LoVo (cell line): ENCODE measurements at places on chromosomes 3 and 15.

DNA sequence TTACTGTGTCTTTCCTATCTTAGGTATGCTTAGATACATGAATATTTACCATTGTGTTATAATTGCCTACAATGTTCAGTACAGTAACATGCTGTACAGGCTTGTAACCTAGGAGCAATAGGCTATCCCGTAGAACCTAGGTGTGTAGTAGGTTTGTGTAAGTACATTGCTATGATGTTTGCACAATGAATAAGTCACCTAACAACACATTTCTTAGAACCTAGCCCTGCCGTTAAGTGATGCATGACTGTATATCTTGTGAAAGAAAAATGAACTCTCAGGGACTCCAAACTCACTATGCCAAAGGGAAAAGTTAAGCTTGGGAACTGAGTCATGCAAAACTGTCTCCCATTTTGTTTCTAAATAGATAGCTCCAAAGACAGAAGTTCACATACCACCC, 91.5 kb upstream of the ACP3 start:
- DNase-seq, result peak; percentile 5

GRCh38 chr15:74504836-74505235, 36.2 kb upstream of the ARID3B start:
- no peak for DNase-seq

DNA sequence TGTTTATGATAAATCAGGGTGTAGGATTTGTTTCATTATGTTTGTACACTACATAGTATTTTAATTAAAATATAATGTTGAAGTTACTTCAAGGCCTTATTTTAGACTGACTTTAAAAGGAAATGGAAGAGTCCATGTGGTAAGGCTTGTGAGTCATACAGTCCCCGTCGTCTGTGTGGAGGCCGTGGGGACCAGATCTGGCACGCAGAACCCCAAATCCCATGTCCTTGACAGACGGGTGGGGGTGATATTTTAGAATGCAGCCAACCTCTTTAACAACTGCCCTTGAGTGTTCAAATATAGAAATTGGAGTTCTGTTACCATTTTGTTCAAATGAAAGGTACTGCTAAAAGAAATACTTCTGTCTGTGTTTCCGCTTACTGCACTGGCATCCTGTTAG, 35.8 kb downstream of the ABHD17C start:
- DNase-seq, result no peak

DNA sequence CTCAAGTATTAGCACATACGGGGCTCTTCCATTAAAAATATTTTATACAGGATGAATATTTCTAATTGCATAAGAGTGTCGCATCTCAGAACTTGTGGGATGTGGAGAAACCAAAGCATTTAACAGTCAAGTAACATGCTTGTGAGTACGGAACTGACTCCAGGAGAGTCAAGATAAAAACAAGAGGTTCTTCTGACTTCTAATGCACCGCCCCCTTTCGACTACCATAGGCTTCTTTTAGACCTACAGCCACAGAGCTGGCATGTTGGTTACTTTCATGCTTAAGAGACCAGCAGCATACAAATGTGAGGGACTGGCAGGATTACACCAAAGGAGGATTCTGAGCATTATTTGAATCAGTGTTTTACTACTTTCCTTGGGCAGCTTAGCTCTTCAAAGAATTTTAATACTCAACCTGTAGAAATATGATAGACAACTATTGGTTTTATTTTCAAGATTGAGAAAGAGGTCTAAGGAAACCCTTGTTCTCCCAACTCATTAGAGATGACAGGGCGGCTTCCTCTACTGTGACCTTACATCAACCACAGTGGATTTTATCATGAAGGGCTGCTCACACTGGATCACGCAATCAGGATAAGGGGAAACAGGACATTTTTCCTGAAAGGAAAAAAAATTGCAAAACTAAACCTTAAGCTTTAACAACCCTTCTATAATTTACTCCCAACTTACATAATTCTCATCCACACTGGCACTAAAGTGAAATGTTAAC, 14.0 kb downstream of the ETV5 start:
- DNase-seq, result no peak

- DNase-seq, result no peak
These were observed 185.9 kb downstream of the MEX3B start for GRCh38 chr15:81859737-81860516.

- no peak for DNase-seq
These were observed 28.6 kb downstream of the STARD9 start for GRCh38 chr15:42603978-42604377.

DNA sequence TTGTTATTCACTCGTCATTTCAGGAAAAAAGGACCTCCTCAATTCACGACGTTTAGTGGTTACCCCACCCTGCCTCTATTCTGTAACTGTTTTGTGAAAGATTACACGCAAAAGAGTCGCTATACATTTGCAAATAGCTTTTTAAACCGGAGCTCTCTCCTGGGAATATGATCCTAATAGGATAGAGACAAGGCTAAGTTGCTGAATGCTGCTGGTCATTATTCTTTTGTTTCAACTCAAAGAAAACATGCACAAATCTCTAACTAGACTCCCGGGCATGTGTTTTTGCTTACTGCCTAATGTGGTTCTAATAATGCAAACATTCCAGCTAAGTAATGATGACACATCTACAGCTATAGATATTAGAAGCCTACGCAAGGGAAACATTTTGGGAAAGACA, 214.6 kb upstream of the MDFIC2 start:
- no peak for DNase-seq

DNA sequence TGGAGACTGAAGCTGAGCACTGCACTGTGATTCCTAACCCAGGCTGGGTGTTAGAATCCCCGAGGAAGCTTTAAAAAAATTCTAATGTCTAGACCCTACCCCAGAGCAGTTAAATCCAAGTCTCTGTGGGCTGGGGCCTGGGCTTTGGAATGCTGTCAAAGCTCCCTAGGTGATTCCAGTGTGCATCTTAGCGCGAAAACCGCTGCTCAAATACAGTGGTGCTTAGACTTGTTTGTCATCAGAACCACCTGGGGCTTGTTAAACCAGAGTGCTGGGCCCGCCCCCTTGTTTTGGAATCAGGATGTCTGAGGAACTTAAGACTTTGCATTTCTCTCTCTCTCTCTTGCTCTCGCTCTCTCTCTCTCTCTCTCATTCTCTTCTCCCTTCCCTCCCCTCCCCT, 20.7 kb downstream of the RHCG start:
- DNase-seq, result no peak

DNA sequence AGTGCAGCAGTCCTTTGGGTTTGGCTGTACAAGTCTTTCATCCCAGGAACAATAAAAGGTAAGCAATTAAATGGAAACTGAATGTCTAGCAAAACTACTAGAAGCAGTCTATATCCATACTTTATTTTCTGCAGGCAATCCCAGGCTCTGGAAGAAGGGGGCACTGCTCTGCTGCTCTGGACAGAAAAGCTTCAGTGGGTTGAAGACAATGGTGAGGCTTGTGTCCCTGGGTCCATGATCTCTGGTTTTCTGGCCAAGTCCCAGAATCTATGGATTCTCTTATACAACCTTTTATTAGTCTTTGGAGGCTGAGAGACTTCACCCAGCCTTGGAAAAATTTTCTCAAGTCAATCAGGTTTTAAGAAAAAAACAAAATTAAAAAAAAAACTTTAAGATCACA, 35.6 kb downstream of the SCAP start:
- DNase-seq, result no peak

- DNase-seq, result no peak
These were observed 8.8 kb downstream of the NUDT16 start for GRCh38 chr3:131390331-131390730.

GRCh38 chr3:127339928-127340861, 52.3 kb upstream of the PRR20G start:
- no peak for DNase-seq

- DNase-seq, result peak; percentile 25
These were observed 70.2 kb upstream of the MITF start for GRCh38 chr3:69669070-69669469.

DNA sequence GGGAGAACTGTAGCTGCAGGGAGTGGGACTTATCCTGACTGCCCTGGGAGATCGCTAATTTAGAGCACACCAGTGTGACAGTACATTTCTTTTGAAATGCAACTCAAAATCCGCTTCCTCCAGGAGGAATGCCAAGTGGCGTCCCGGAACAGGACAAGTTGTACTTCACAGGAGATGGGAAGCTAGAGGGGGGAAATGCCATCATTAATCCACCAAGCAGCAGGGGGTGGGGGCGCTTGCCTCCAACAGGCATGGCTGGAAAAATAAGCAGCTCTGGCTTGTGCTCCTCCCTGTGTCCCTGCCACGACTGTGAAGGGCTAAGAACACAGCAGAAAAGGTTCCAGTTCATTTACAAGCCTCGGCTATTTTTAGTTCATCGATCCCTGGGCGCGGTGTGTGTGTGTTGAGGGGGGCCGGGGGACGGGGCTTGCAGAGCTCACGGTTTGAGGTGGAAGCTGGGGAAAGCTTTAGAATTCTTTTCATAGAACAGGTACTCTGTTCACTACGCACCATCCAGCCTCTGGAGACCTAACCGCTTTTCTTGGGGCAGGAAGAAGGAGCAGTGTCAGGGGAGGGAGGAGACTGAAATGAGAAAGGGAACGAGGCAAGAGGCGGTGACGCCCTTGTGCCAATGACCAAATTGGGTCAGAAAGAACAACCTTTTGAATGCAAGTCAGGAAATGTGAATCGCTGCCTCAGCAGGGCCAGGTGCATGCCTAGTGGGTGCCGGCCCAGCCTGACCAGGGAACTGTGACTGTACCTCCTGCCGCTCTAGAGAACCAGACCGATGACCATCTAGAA, 51.8 kb upstream of the DGKG start:
- peak; percentile 41 for DNase-seq

- DNase-seq, result no peak
These were observed 522.2 kb downstream of the EDEM1 start for GRCh38 chr3:5709714-5710113.

DNA sequence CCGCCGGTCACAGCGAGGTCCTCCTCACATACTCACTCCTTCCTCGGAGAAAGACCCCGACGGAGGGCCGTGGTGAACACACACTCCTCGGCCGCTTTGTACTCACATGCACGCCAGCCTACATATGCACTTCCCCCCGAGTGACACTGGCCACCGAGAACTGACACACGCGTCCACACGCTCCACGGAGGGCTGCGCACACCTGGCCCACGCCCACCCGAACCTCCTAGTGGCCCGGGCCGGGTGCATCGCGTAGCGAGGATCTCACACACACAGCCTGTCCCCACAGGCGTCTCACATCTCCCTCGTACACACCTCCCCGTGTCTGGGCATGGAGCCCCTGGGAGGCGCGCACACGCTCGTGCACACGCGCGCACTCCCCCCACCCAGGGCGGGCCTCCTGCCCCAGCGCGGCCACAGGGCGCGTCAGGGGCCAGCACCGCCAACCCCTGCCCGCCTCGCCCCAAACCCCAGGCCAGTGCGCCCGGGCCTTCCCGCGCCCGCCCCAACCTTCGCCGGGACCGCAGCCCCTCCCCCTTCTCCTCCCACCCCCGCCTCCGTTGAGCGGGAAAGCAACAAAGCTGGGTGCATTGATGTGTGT, 411 bp upstream of the C3orf70 start:
- no peak for DNase-seq

DNA sequence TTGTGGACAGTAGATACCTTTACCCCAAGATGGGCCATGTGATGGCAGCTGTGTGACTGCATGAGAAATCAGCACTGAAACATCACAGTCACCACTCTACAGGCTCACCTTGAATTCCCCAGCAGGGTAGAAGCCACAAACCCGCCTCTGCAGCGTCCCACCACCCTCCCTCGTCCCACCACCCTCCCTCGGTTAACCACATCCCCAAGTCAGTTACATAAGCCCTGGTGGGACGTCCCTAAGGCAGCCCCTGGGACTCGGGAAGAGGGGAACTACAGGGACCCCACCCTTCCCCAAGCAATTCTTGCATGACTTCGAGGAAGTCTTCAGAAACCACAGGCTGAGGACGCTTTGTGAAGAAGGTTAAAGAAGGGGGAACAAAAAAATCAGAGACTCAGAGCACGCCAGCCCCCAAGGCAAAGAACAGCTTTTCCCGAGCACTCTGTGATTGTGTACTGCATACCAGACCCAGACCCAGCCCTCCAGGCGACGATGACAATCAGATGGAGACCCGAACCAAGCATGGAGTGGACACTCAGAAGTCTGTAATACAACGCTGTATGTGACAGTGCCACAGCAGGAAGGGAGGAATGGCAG, 60.5 kb downstream of the SH3BP5 start:
- no peak for DNase-seq

- DNase-seq, result no peak
These were observed 294.0 kb downstream of the DIPK2A start for GRCh38 chr3:144265542-144266100.

DNA sequence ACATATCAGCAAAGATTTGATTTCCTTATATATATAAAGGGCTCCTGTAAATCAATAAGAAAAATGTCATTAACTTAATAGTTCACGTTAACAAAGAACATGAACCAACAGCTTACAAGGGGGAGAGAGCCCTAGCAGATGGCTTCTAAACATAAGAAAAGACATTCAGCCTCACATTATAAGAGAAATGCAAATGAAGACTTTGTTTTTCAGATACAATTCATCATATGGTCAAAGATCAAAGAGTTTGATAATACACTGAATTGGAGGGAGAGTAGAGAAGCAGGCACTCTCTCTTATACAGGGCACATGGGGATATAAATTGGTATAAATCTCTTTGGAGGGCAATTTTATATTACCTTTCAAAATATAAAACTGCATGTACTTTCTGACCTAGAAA, 21.1 kb downstream of the RBP2 start:
- no peak for DNase-seq

GRCh38 chr3:187997490-187997889, 156.5 kb upstream of the LPP start:
- DNase-seq, result no peak

- DNase-seq, result no peak
These were observed 90.2 kb downstream of the SETD2 start for GRCh38 chr3:47073685-47074084.

DNA sequence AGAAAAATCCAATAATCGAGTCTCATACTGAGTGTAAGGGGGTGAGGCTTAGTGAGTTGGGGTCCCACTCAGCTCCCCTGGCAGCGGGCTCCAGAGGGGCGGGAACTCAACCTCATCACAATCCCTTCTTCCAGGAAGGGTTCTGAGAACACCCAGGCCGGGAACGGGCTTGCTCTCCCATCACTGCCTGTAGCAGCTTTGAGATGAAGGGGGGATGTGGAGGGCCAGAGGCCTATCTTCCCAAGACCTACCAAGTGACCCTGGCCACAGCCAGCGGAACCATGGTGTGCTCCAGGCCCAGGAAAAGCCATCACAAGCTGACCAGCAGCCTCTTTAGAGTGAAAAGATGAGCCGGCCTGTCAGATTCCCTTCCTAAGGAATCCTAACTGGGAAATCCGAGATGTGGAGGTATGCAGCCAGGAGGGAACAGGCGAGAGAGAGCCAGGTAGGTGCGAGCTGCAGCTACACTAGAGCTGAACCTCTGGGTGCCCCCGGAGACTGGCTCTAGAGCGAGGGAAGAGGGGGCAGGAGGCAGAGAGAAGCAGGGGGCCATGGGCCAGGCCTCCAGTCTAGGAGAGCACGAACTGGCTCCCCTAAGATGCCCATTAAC, 18.5 kb downstream of the GRAMD2A start:
- DNase-seq, result no peak

GRCh38 chr3:15512166-15512565, 9.3 kb downstream of the COLQ start:
- DNase-seq, result no peak
